ENCODE measurements at places on chromosomes 3 and 15.

GRCh38 chr3:37347941-37348340 lies 173.6 kb upstream of the LRRFIP2 start:
- no peak for DNase-seq

DNA sequence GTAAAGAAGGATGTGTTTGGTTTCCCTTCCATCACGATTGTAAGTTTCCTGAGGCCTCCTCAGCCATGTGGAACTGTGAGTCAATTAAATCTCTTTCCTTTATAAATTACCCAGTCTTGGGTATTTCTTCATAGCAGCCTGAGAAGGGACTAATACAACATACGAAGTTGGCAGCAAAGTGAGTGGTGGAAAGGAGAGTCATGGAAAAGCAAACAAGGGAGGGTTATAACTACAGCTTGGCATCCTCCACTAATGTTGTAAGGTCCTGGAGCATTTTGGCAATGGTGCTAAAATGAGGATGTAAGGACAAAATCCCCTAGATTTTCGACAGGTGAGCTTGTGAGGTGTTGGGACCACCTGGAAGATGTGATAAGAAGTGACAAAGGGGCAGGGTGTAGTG lies 5.8 kb upstream of the TMEM41A start:
- DNase-seq = no peak

GRCh38 chr3:36814776-36815175 lies 50.4 kb upstream of the DCLK3 start:
- no peak for DNase-seq

DNA sequence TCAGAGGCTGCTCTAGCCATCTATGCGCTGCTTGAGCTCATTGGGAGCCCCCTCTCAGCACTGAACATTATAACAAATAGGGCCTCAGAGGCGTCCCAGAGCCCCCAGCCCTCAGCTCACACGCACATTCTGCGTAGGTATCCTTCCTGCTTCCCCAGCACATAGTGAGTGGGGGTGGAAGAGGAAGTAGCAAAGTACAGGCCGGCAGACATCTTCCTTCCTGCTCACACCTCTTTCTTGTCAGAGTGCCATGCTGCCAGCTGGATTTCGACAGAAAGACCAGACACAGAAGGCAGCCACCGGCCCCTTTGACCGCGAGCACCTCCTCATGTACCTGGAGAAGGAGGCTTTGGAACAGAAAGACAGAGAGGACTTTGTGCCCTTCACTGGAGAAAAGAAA lies 16.6 kb downstream of the TMOD2 start:
- no peak for DNase-seq

GRCh38 chr3:176505878-176506621 lies 691.2 kb downstream of the TBL1XR1 start:
- DNase-seq = peak; percentile 9

DNA sequence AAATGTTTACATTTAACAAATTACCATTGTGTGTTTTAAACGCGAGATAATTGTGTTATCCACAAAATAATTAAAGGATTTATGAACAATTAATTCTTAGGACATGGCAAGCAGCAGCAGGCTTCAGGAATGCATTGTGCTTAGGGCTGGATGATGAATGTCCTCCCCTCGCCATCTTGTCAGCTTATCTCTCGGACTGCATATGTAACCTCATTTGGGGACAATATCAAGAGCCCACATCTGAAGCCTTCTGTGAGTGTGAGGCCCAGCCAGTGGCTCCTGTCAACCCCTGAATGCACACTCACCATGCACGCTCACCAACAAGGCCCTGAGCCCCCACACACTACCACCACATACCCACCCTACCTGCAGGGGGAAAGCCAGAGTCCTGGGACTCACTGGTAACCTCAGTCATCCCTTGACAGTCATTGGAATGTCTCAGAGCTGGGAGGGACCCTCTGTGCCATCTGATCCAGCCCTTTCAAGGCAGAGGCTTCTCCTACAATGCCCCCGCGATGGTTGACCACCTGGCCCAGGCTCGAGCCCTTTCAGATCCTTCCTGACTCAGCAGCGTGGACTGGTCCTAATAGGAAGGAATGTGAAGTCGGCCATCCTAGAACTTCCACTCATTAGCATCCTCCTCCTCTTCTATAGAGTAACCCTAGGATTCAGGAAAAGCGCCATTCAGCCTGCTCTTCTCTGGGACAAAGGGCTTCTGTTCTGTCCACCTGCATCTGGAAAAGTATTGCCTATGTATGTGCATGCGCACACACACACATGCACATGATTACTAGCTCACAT lies 38.2 kb downstream of the MRPL46 start:
- DNase-seq = no peak

DNA sequence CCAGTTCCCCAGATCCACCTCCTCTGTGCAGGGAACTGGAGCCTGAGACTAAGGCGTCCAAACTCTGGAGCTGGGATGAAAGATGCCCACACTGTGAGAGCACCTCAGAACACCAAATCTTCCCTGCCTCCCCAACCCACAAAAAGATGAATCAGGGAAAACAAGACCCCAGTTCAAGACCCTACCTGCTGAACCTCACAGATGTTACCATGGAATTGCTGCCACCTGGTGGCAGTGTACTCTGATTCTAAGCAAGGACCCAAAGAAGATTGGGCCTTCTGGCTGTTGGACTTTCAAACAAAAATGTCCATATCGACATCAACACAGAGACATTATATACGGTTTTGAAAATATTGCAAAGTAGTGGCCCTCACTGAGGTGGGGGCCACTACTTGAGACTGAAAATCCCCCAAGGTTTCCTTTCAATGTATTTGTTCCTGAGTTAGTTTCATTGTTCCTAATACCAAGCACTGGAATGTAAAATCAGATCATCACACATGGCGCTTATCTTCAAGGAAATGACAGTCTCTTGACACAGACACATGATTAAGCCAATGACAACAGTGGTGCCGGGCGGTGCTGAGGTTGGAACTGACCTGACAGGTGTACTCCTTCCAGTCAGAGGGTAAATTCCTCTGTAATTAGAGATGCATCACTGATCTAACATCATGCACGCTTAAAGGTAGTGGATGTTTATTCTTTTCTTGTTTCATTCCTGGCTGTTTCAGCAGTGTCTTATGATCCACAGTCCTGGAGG lies 67.6 kb downstream of the SLC6A11 start:
- DNase-seq = no peak

DNA sequence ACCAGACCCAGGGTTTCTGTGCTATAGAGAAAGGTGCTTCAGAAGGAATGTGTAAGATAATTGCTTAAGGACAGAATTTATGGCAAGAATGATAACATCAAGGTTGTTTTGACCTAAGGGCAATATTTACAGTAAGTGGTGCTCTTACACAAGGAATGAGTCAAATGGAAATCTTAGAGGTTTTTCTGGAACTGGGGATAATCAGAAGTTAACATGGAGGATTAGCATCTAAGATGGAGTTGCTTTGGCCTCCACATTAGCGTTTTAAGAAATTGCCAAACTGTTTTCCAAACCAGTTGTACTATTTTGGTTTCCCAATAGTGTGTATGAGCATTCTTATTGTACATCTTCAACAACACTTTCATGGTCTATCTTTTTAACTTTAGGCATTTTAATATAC lies 3.1 kb downstream of the WDR93 start:
- DNase-seq = no peak

GRCh38 chr3:57179580-57180410 lies 14.6 kb upstream of the IL17RD start:
- DNase-seq = no peak

- DNase-seq = no peak
Measured at GRCh38 chr15:40958146-40958545, 4.9 kb downstream of the CHAC1 start.

GRCh38 chr15:58398071-58398470 lies 33.7 kb upstream of the LIPC start:
- no peak for DNase-seq

DNA sequence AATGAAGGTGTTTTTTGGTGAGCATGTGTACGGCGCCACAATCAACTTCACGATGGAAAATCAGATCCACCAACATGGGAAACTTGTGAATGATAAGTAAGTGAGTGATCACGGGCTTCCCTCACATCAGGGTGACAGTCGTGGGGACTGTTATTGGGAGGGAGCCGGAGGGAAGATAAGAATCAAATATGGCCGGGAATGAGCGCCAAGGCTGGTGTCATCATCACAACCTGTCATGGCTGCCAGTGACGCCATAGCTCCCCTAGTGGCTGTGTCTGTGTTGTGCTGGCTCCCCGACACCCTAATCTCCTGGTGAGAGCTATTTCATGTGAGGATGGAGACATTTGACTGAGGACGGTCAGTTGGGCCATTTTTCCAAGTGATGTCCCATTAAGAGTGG lies 168.5 kb downstream of the SV2B start:
- DNase-seq = no peak

- DNase-seq = no peak
Measured at GRCh38 chr3:51802106-51802703, 23.2 kb upstream of the IQCF6 start.

DNA sequence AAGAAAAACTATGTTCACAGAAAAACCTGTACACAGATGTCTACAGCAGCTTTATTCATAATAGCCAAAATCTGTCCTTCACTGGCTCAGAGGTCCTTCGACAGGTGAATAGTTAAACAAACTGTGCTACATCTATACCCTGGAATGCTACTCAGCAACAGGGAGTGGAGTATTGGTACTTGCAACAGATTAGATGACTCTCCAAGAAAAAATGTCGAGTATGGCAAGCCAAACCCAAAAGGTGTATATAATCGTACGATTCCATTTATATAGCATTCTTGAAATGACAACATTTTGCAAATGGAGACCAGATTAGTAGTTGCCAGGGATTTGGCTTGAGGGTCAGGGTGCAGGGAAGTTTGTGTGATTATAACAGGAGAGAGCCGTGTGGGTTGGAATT lies 22.4 kb upstream of the RGMA start:
- DNase-seq = no peak

GRCh38 chr3:183400352-183400751 lies 28.1 kb downstream of the MCF2L2 start:
- DNase-seq = no peak

DNA sequence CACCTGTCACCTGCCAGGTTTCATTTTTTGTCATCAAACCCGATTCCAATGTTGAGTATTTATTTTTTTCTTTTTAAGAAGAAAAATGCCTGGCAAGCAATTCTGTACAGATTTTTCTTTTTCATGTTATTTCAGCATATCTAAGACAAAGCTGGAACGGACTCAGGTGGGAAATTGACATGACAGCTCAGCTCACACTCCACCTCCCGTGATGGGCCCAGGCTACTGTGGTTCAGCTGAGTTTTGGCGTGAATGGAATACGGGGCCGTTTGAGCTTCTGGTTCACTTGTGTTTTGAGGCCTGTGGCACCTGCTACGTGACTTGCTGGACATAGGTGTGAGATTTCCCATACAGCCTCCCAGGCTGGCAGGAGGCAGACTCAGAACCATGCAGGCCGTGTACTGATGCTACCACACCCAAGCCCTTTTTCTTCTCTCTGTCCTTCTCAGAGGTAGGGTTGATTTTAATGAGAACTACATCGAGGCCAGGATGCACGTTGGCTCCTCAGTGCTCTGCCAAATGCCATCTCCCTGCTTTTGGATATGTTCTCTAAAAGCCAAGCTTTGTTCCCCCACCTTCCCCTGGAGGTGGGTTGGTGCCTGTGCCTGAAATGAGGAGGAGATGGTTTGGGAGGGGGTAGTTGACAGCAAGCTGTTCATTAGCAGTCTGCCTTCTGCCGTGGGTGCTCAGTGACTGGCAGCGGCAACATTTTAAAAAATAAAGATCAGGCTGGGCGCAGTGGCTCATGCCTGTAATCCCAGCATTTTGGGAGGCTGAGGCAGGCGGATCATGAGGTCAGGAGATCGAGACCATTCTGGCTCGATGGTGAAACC lies 48.7 kb downstream of the TRAK1 start:
- DNase-seq = no peak

DNA sequence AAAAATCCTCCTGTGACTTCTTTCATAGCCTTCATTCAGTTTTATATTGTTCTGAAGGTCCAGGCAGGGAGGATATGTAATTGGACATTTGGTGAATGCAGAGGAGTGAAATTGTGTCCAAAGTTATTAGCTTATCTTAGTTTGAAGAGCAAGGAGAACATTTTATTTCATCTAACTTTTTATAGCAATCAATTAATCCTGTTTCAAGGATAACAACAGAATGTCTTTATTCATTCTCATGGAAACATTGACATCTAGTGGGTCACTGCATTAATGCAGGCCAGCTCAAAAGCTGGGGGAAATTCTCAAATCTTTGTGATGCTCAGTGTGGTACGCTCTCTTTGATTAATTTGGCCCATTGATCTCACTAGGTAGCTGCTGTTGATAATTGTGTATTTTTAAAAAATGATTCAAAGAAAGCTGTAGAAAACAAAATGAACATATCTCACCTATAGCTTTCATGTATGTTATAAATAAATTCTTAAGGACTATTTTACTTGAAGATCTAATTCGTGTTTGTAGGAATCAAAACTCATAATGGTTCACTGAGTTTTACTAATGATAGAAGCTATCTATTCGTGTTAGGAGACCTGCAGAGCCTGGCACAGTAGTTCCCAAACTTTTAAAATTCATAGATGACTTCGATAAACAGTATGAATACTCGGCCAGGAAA lies 150.8 kb upstream of the KCNMB2 start:
- DNase-seq = no peak

DNA sequence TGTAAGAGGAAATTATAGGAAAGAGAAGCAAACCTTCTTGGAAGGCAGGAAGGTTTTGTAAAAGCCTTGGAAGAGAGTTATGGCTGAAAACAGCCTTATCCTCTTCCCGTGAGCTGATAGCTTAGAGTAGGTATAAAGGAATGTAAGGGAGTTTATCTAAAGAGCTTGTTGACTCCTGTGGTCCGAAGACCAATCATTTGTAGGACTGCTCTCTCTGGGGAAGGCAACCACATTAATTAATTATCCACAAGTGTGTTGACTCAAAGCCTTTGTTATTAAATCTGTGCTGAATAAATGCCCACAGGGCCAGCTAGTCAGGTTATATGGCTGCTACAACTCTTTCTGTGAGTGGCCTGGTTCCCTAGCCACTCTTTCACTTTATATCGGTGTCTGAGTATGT lies 452.1 kb upstream of the RASGRP1 start:
- no peak for DNase-seq

GRCh38 chr3:120196812-120197211 lies 88.2 kb downstream of the GPR156 start:
- no peak for DNase-seq

DNA sequence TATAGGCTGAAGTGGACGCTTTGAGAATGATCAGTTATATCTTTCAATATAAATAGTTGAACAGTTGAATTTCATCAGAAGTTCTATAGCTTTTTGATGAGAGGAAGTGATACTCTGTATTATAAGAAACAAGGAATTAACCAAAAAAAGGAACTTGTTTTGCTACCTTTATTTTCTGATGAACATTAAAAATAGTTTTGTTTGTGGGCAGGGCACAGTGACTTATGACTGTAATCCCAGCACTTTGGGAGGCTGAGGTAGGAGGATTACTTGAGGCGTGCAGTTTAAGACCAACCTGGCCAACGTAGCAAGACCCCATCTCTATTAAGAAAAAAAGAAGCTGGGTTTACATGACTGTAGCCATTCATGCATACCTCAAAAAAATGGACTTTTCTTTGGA lies 16.7 kb downstream of the BLOC1S6 start:
- peak; percentile 16 for DNase-seq

- no peak for DNase-seq
Measured at GRCh38 chr3:127732879-127733350, 60.2 kb downstream of the ABTB1 start.

- no peak for DNase-seq
Measured at GRCh38 chr3:76871655-76872054, 168.2 kb upstream of the ROBO2 start.

- DNase-seq = no peak
Measured at GRCh38 chr15:63984331-63984730, 62.0 kb downstream of the DAPK2 start.

Data from GM06990 (cell line).